ENCODE measurements at places on chromosomes 6 and 20. TPM values are rescaled to one million over a fixed set of nuclear protein-coding genes. Genes with fewer than 3 reads are reported as not detected.
A peak's percentile ranks its signal among the peaks of the same experiment; 100 is the strongest.

GRCh38 chr20:52569201-52569600 lies 377.6 kb upstream of the ZFP64 start:
- DNase-seq: no peak

Gene SMOC2
- 14.6 TPM for total RNA-seq

DNA sequence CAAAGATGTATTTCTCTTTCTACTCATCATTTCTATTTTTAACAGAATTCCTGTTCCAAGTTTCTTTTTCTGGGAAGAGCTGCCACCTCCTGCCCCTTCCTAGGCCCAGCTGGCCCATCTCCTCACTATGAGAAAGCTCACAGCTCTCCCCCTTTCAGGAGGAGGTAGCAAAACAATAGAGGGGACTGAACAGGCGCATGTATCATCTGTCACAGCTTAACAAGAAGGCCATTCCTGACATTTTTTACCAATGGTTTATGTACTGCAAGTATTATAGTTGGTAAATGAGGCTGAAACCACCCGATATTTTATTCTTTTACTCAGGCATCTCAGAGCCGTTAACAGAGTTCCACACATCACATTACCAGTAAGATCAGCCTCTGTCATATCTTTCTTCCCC lies 103.7 kb upstream of the MTHFD1L start:
- DNase-seq: no peak

DNA sequence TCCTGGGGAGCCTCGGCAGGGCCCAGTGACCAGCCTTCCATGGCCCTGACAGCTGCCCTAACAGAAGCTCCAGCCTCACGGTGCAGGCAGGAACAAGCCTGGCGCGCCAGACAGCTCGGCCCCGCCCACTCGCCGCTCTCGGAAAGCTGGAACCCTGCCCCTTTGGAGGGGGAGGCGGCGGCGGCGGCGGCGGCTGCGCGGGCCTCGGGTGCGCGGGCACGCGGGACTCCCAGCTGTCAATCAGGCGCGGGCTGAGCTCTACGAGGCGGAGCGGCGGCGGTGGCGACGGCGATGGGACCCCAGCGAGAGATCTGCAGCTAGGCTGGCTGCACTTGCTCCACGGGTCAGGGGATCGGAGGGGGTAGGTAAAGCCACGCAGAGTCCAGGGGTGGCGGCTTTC lies at the start of gene NRSN1:
Gene NRSN1 (plus strand): TSS at position 236 of the 400 bp plus-strand sequence. CDS start 8,113 bp downstream, outside the sequence.
- DNase-seq: peak; percentile 64

Gene EEF1E1
- total RNA-seq: 18.1 TPM

DNA sequence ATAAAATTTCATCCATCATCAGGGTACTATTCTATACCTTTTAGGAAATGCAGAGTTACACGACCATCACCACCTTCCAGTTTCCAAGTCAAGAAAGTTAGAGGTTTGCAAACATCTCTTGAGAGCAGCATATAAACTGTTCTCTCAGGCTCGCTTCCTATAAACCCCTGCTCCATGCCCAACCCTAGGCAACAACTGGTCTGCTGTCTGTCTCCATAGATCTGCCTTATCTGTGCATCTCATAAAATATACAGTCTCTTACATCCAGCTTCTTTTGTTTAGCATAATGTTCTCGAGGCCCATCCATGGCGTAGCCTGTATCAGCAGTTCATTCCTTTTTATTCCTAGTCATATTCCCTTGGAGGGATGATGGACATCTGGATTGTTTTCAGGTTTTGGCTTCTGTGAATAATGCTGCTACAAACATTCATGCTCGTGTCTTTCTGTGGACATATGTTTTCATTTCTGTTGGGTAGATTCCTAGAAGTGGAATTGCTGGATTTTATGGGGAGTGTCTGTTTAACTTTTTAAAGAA lies 6.1 kb downstream of the PTPRT start:
- no peak for DNase-seq

GRCh38 chr6:96499781-96500180 lies 21.8 kb upstream of the UFL1 start:
- no peak for DNase-seq

- DNase-seq: peak; percentile 64
These were observed 102.2 kb downstream of the BACH2 start for GRCh38 chr6:90194371-90194841.

DNA sequence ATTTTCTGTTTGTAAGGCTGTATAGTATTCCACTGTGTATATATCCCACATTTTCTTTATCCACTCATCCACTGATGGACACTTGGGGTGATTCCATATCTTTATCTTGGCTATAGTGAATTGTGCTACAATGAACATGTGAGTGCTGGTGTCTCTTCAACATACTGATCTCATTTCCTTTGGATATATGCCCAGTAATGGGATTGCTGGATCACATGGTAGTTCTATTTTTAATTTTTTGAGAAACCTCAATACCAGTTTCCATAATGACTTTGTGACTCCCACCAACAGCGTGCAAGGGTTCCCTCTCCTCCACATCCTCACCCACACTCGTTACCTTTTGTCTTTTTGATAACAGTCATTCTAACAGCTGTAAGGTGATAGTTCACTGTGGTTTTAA lies 166.0 kb downstream of the ARHGAP18 start:
- no peak for DNase-seq

Gene ANKEF1
- total RNA-seq: 6.0 TPM

DNA sequence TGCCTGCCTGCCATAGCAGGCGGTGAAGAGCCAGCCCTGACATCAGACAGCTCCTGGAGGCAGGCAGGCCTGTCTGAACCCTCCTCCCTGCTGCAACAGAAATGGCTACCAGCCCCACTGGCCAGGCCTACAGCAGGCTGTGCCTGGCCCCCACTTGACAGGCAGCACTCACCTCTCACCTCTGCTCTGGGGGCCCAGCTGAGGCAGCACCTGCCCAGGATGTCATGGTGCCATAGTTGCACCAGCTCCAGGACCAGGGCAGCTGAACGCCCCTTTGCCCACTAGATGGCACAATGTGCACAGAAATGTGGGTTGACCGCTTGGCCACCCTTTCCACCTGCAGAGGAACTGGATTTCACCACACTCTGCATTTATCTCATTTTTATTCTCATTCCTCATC lies 30.6 kb downstream of the MRPL14 start:
- DNase-seq: peak; percentile 83

DNA sequence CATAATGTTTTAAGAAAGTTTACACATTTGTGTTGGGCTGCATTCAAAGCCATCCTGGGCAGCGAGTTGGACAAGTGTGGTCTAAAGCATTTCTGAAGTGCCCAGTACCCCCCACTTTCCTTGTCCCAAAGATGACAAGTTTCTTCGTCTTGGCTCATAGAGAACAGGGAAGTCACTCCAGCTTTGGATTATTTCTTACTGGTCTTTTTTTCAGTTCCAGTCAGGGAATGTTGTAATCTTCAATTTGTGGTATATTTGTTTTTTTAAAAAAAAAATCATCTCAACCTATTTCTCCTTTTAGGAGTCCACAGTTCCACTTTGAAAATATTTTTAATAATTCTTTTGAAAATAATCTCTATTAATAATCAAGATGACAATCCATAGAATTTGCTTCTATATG lies 34.0 kb downstream of the SLX4IP start:
- DNase-seq: no peak

- DNase-seq: no peak
These were observed 47.0 kb upstream of the PCSK2 start for GRCh38 chr20:17179840-17180239.

Gene IP6K3
- 0.06 TPM for total RNA-seq

Gene OPRL1
- total RNA-seq: 2.1 TPM

DNA sequence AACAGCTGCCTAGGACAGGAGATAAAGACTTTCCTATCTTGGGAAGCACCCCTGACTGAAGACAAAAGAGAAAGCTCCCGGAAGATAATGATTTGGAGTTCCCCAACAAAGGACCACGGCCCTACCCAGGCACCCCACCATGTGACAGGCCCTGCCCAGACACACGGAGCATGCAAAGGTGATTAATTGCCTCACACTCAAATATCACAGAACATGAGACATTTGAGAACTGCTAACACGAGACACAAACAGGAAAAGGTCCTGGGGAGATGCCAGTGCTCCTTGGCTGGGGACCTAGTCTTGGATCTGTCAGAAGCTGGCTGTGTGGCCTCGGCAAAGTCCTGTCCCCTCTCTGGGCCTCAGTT lies 82.5 kb upstream of the PTPN1 start:
- peak; percentile 78 for DNase-seq

- no peak for DNase-seq
These were observed 168.3 kb upstream of the ECI2 start for GRCh38 chr6:4303638-4304037.

GRCh38 chr6:53536561-53536960 lies 8.3 kb downstream of the GCLC start:
- no peak for DNase-seq

GRCh38 chr6:63795006-63795405 lies 159.4 kb downstream of the PHF3 start:
- no peak for DNase-seq

DNA sequence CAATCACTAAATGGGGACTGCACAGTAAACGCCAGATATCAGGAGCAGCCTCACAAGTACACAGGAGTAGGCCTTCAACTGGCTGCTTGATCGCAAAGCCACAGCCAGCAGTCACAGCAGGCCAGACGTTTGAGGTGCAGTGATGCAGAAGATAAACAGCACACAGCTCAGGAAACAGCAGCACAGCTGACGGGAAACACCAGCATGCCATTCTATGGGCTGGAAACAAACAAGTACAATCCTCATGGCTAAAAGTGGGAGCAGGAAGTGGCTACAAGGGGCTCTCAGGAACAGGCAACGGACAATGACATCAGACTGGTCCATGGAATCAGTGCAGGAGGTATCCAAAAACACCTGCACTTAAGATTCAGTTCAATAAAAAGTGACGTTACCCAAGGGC lies 111.0 kb downstream of the DTNBP1 start:
- DNase-seq: no peak

DNA sequence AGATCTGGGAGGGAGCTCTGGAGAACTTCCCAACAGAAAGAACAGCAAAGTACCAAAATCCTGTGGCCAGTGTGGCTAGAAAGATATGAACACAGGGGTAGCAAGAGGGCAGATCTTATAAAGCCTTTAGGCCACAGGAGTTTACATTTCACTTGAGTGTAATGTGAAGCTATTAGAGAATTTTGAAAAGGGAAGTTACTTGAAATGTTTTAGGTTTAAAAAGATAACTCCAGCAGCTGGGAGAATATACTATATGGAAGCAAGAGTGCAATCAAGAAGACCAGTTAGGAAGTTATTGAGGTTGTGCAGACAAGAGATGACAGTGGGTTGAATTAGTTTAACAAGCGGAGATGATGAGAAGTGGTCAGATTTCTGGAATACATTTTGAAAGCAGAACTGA lies 7.9 kb downstream of the SUPT3H start:
- no peak for DNase-seq

GRCh38 chr20:5215672-5216304 lies 89.0 kb downstream of the CDS2 start:
- DNase-seq: no peak

GRCh38 chr6:134830940-134831339 lies 119.0 kb downstream of the ALDH8A1 start:
- no peak for DNase-seq

DNA sequence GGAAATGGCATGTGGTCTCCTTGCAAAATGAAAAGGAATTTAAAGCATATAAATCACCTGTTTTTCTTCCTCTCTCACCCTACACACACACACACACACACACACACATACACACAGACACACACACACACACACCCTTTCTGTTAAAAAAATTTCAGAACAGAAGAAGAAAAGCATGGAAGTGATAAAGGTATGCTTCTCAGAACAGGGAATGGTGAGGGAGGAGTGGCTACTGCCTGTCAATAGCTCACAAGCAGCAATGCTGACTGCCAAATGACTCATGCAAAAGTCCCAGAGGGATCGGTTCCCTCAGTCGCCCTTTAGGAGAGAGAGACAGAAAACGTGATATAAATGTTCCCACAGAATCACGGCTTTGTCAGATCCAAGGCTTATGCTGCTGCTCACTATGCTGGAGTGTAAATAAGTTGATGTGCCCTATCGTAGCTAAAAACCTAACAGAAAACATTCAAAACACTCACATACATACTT lies 102.6 kb downstream of the IBTK start:
- peak; percentile 88 for DNase-seq

Gene FAM209B
- not detected for total RNA-seq
